ENCODE measurements at places on chromosomes 7 and 10.

GRCh38 chr10:48798481-48799254 lies 114.0 kb downstream of the WDFY4 start:
- no peak for DNase-seq

GRCh38 chr10:99630991-99631390 lies 10.8 kb upstream of the SLC25A28 start:
- no peak for DNase-seq

GRCh38 chr10:88477343-88478085 lies 105.6 kb downstream of the RNLS start:
- no peak for DNase-seq

- DNase-seq: no peak
Observed at GRCh38 chr7:21077602-21078001, 290.9 kb upstream of the SP8 start.

DNA sequence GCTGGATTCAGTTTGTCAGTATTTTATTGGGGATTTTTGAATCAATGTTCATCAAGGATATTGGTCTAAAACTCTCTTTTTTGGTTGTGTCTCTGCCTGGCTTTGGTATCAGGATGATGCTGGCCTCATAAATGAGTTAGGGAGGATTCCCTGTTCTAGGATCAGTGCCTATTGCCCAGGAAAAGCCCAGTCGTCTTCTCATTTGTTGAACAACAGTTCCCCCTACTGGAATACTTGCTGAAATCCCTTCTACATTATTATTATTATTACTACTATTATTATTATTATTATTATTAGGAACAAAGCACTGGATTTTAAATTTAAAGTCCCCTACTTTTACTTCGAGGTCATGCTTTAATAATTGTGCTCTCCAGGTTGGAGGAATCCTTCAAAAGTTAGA lies 528.9 kb downstream of the MAGI2 start:
- no peak for DNase-seq

- DNase-seq: no peak
Observed at GRCh38 chr10:22710139-22710745, 4.1 kb downstream of the PIP4K2A start.

DNA sequence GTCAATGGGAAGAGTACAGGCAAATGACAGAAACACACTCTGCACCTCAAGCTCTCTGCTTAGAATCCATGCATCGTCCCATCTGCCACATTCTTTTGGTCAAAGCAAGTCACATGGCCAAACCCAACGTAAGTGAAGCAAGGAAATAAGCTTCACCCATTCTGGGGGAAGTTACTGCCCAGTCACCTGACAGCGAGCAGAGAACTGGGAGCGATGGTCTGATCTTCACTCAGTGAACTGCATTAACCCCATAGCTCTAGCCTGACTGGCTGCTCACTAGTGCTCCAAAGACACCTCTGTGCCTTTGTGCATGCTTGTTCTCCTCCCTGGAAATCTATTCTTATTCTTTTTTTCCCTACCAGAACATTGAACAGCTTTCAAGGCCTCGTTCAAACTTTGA lies 89.9 kb downstream of the APBB1IP start:
- DNase-seq: no peak

GRCh38 chr10:68242051-68242450 lies 10.1 kb upstream of the ATOH7 start:
- DNase-seq: no peak

- no peak for DNase-seq
Observed at GRCh38 chr7:357531-358209, 67.7 kb downstream of the FOXL3 start.

GRCh38 chr10:53088961-53089360 lies 316.4 kb upstream of the MBL2 start:
- no peak for DNase-seq

GRCh38 chr7:77687747-77688144 lies 8.5 kb upstream of the RSBN1L start:
- DNase-seq: no peak

DNA sequence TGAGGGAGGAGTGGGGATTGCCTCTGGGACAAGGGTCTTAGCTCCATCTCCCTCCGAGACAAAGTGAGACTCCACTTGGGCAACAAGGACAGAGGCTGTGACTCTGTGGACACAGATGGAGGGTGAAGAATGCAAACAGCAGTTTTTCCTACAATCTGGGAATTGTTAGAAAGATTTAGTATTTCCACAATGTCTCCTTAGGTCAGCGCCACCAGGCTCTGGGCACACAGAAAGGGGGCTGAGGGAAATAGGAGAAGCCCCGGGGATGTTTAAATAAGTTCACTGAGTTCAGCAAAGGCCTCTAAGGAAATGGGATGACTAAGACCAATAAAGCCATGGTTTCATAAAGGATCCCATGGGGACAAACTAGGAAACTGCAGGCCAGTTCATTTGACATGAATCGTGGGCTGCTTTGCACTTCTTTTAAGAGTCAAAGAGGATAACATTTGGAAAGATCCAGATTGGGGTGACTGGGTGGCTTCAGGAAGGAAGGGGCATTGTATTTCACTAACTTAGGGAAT lies 219.8 kb upstream of the GLI3 start:
- no peak for DNase-seq

GRCh38 chr7:124930655-124931597 lies 1.3 kb upstream of the POT1 start:
- DNase-seq: no peak

DNA sequence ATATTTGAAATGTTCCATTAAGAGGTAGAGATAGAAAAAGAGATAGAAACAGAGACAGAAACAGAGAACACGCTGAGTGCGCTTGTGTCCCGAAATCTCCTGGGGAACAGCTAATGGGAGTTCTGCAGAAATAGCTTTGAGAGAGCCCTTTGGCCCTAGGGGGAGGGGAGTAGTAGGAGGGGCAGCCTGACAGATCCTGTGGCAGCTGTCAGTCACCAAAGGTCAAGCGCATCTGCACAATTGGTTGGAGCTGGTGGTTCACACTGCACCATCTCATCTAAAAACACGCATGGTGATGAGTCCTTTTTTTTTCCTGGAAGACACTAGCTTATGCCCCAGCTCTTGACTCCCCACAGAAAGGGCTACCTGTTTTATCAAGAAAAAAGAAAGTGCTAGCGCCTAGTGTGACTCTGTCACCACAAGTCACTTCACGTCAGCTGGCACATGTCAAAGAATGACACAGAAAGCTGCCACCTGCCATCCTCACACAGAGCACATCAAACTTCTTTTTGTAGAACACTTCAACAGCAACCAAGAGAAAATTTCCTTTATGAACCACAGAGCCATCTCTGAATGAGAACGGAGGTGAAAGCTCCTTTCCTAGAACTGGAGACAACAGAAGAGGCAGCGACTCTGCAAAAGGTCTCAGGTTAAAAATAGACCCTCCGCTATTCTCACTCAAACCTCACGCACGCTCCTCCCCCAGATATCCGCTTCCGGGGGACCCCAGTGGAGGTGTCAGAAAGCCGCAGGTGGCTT lies 125.7 kb downstream of the GFRA1 start:
- no peak for DNase-seq

GRCh38 chr10:77377678-77378352 lies 259.8 kb downstream of the KCNMA1 start:
- DNase-seq: no peak

GRCh38 chr10:43282881-43283280 lies 16.0 kb upstream of the RASGEF1A start:
- DNase-seq: no peak

GRCh38 chr10:124560377-124561105 lies 98.9 kb downstream of the LHPP start:
- no peak for DNase-seq

GRCh38 chr7:139762886-139763285 lies 14.9 kb downstream of the HIPK2 start:
- DNase-seq: no peak

GRCh38 chr10:110811791-110812581 lies 59.7 kb upstream of the PDCD4 start:
- DNase-seq: no peak

- no peak for DNase-seq
Observed at GRCh38 chr10:43806831-43807640, 158.4 kb upstream of the ZNF32 start.

DNA sequence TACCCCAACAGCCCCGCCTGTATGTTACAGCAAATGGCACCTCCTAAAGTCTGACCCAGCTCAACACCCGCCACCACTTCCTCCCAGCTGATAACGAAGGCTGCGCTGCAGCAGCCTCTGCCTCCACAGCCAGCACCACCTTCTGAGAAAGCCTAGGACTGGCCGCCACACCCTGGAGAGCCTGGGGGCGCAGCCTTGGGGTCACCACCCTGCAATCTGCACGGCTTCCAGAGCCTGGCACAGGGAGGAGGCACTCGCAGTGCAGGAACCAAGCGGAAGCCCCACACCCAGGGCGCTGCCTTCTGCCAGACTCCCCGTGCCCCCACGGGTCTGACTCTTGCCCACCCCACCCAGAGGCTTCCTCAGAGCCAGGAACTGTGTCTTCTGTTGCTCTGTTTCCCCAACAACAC lies 112.5 kb downstream of the MAD1L1 start:
- no peak for DNase-seq

- no peak for DNase-seq
Observed at GRCh38 chr10:105139363-105139896, 498.3 kb downstream of the SORCS3 start.
